Heart right ventricle (tissue), 16 donors: ENCODE measurements at places on chromosomes 1 and 21.

DNA sequence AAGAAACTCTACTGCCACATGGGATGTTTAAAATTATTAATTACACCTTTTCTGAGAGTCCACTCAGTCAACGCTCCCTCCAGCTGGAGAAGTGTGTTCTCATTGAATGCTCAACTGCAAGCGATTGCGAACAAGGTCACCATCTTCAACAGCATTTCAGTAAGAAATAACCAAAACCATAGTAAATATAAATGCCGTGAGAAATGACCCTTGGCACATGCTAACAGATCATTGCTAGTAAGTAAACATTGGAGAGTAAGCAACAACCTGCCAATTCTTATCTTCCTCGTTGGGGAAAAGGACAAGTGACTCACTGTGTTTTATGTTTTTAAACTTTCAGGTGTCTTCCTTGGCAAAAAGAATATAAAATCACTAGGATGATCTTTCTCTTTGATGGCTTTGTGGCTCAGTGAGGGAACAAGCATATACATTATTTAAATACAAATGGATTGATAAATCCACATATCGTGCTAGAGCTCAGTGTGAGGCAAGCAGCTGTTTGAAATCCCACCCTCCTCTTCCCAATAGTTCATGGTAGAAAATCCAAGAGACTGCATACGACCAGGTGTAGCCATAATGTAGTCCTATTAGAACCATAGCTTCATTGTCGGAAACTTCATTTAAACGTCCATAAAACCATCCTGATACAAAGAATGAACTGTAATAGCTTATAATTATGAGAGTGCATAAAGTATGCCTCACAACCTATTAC, 214.6 kb downstream of the GRIK1 start:
- no peak for DNase-seq

DNA sequence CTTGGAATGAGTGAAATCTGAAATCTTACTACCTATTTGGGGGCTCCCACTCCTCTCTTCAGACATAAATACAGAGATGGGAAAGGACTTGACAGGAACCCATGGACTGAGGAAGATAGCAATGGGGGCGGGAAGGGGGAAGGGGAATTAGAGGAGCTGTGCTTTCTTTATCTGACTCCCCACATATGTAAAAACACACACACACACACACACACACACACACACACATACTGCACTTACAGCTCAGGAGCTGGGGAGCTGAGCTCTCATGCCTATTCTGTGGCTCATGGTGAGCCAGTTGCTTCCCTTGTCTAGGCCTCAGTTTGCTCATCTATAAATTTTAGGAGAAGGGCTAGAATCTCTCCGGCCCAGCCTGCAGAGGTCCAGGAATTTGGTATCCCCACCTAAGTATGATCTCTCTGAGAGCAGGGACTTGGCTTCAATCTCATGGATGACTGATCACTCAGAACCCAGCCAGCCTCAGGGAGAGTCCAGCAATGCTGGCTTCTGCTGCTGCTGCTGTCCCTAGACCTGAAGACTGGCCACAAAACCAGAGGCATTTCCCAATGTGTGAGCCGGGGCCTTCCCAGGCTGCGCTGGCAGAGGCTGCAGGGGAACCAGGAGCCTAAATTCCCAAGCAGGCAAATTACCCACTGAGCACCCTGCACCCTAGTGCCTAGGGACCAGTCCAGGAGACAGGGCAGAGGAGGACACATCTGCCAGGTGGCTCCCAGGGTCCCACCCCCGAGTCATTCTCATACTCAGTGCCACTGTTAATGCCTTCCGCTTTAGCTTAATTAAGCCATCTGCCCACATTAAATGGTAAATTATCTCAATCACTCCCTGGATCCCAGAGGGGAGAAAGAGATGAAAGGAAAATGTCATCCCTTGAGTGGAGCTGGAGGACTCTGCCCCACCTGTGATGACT, 57.5 kb upstream of the RBM15 start:
- DNase-seq = no peak

GRCh38 chr1:230542681-230543080, 99.6 kb upstream of the COG2 start:
- no peak for DNase-seq

DNA sequence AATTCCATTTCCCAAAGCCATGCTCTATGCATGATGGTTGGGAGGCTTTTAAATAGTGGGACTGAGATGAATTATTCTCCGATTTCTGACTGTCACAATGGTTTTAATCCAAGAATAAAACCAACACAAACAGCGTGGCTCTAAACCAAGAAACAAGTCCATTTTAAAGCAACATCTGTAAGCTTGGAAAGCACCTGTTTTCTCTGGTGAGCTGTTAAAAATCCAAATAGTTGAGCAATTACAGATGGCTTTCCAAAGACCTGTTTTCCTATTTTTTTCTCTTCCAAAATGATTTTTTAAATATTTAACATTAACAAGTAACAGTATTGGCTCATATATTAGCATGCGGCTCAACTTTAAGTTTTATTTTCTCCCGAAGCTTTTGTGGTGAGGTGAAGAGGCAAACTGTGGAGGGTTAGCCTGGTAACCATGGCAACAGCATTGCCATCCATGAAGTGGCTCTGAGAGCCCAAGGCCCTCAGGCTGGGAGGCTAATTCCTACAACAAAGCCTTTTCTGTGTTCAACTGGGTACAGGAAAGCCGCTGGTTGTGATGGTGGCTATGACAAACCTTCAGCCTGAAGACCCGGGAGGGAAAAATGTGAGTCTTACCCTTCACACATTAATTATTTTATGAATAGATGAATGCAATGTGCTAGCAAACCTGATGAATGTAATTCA, 56.7 kb upstream of the B3GALT5 start:
- DNase-seq = no peak

GRCh38 chr1:23066075-23066474, 46.8 kb downstream of the KDM1A start:
- DNase-seq = no peak

- DNase-seq = no peak
Observed at GRCh38 chr21:44370027-44370735, 16.8 kb downstream of the TRPM2 start.

DNA sequence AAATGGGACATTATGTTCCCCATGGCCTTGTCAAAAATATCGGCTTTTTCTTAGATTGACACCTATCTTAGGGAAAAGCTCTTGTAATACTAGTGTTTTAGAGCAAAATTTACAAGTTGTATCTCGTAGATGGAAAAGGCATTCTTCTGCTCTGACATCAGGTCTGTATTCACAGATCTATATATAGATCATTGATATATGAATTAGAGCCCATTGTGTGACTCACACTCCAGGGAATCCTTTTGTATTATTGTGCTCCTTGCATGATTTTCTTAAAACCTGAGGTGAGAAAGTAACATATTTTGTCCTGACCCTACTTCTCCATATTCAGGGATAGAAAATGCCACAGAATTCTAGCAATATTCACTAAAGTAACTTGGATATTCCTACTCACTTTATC, 1160.8 kb upstream of the B3GALT2 start:
- no peak for DNase-seq

DNA sequence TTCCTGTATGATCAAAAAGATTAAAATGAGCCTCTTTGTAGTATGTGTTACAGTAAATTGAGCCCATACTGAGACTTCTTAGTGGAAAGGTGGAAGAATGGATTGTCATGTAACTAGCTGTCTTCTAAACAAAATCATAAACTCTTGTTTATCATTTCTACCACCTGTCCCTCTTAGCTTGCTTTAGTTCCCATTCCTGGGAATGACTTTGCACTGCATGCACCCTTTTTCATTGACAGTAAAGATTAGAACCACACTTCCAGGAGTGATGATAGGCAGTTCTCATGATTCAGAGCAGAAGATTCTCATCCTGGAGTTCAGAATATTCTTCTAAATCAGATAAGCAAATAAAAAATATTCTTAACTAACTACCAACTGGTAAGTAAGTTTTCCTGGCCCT, 28.0 kb downstream of the DENND2D start:
- no peak for DNase-seq

GRCh38 chr1:58576727-58577653, at the start of gene TACSTD2:
TACSTD2 (minus strand) TSS chr1:58577252; CDS start chr1:58577156, 96 bp downstream.
- peak; percentile 19 for DNase-seq

- DNase-seq = peak; percentile 76
Observed at GRCh38 chr1:212162635-212163034, 122.6 kb upstream of the PPP2R5A start.

DNA sequence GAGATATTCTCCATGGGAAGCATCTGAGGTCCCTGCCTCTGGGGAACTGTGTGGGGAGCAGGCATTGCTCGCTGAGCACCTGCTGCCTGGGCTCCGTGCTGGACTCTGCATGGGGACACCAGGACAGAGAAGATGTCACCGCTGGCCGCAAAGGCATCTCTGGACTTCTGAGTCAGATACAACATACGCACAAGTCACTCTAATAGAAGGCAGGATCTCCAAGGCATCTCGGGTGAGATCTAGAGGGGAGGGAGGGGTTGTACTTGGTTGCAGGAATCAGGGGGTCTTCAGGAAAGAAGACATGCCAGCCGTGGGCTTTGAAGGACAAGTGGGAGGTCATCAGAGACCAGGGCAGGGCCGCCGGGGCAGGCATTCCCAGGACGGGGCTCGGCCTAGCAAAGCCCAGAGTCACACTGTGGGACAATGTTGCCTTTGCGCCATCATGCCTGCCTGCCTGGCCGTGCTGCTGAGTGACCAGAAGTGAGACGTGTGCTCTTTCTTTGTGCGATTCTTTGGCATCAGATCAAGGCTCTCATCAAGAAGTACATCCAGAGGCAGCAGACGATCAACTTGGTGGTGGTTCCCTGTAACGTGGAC, 28.3 kb downstream of the MX2 start:
- DNase-seq = no peak

GRCh38 chr1:206143537-206144172, 26.5 kb upstream of the AVPR1B start:
- no peak for DNase-seq

DNA sequence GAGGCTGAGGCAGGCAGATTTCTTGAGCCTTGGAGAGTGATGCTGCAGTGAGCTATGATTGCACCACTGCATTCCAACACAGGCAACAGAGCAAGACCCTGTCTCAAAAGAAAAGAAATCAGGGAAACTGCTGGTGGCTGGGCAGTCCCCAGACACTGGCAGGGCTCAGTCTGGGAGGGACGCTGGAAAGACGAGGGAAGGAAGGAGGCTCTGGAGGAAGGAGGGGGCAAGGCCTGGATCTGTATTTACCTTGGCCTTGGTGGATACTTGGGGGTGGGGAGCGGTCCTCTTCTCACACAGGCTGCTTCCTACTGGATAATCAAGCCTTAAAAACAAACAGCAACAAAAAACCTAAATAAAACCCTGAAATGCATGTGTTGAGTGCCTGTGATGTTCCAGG, 24.4 kb downstream of the KCNQ4 start:
- no peak for DNase-seq

DNA sequence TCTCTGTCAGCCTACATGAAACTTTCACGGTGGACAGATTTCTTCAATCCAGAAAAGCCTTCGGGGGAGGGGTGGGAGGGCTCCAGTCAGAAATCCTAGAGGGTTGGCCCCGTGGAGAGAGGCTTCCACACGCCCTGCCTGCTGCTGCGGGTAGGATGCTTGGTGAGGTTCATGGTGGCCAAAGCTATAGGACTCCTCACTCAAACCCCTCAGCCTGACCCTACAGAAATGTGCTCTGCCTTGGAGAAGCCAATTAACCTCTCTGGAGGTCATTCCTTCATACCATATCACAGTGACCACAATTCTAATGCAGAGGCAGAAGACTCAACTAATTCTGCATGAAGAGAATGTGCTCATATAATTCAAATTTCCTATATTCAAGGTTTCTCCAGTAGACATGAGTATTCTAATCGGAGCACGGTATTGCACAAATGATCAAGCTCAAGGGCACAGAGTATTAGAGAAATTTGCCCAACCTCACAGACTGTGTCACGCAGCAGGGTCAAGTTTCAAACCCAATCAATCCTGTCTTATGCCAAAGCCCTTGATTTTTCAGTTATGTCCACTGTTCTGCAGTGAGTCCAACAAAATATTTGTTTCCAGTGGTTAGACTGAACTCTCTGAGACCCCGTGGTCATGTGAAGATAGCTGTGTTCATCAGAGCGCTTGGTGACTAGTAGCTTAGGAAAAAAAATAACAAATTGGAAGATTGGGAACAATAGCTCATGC, 104.8 kb downstream of the TOMM20 start:
- DNase-seq = no peak

GRCh38 chr1:156496211-156496761, 4.3 kb downstream of the MEF2D start:
- DNase-seq = no peak

DNA sequence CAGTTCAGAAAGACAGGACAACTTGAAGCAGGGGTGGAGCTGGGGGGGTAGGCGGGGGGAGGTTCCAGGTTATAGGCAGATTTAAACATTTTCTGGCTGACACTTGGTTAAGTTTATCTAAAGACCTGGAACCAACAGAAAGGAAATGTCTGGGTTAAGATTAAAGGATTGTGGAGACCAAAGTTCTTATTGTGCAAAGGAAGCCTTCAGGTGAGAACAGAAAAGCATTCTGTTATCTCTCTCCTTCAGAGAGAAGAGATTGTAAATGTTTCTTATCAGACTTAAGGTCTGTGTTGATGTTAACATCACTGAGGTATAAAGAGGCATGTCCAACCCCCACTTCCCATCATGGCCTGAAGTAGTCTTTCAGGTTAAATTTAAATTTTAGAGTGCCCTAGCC, 3.7 kb upstream of the ACADM start:
- no peak for DNase-seq

GRCh38 chr1:10874351-10874750, 77.9 kb upstream of the CASZ1 start:
- DNase-seq = no peak

GRCh38 chr1:80657707-80658106, 1143.0 kb upstream of the ADGRL2 start:
- no peak for DNase-seq

DNA sequence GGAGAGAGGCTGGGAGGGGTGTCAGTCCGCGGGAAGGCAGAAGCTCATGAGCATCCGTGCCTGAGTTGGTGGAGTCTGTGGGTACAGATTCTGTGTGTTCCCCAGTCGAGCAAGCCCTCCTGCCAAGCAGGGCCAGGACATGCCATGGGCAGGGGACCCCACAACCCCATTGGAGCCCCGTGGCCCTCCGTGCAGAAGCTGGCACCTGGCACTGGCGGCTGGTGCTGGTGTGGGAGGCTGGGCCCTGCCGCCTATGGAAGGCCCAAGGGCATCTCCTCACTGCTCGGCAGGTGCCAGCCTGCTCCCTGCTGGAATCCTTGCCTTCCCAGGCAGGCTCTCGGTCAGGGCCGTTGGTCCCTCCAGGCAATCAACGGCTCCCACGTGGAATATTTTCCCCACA, 73.7 kb downstream of the UBE2T start:
- DNase-seq = no peak

DNA sequence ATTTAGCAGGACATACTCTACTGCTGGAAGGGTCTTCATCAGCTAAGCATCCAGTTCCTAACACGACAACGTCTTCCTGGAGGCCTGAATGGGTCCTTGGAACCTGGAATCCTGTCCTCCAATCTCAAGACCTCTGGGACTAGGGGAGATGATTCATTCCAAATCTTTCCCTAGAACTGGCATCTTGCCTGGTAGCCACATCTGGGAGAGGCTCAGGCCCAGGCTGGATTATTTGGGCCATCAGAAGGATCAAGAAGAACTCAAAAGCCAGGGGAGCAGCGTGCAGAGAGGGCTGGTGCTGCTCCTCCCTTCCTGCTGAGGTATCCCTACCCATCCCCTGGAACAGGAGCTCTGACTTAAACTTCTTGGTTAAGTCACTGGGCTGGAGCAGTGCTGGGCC, 2.8 kb upstream of the PHLDA3 start:
- no peak for DNase-seq

GRCh38 chr1:248243204-248243603, 12.0 kb downstream of the OR2M4 start:
- DNase-seq = peak; percentile 3

- DNase-seq = no peak
Observed at GRCh38 chr1:68128157-68128556, 77.7 kb upstream of the DIRAS3 start.

- DNase-seq = no peak
Observed at GRCh38 chr1:38152351-38153065, 105.9 kb upstream of the POU3F1 start.
